ENCODE measurements at places on chromosomes 4 and X. TPM values are rescaled to one million over a fixed set of nuclear protein-coding genes. Genes with fewer than 3 reads are reported as not detected.

DNA sequence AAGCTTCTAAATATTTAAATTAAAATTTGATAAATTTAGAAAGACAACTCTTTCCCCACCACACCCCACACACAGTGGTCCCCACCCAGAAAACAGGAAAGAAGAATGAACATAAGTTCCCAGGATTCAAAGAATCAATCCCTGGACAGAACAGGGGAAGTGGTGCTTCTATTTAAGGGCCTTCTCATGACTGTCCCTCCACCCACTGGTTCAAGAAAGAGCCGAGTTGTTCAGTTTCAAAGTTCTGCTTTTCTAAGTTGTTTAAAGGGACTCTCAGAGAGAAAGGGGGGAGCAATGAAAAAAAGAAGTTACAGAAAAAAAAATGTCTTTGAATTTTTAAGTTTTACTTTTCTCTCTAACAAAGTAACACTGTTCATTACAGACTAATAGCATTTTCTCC is 195.8 kb downstream of the PDGFC start:
- DNase-seq, result no peak

The ZNF711 gene
- polyA plus RNA-seq, result 91.3 TPM

- no peak for DNase-seq
Observed at GRCh38 chr4:90118527-90119195, 8.5 kb upstream of the CCSER1 start.

- no peak for DNase-seq
Observed at GRCh38 chr4:84317513-84317912, 181.6 kb downstream of the NKX6-1 start.

DNA sequence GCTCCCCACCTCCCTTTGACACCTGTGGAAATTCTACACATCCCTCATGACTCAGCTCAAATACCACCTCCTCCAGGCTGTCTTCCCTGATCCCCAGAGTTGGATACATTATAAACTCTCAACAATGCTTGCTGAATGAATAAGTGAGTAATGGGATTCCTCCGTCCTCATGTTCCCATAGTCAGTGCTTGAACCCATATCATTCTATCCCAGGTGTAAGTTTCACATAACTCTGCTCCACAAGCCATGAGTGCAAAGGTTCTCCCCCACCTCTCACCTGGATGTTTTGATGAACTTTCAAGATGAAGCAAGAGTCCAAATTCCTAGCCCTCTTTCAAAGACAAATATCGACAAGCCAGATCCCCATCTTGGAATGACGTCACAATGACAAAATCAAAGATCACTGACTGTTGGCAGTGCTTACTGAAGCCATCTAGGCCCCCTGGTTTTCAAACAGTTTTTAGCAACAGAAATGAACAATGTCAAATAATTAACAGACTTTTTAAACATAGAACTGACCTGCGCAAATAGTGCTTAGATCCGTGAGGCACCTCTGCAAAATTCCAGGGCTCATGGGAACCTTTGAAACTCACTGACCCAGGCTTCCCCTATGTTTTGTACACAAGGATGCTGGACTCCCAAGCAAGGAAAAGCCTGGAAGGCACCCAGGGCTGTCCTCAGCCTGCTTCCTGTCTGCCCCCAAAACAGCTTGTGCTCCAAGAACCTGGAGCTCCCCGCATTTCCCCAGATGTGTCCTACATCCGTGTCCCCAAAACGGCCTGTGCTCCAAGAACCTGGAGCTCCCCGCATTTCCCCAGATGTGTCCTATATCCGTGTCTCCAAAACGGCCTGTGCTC is 4.0 kb downstream of the SLC2A9 start:
- DNase-seq, result no peak

The CDS1 gene
- polyA plus RNA-seq, result 12.0 TPM

- DNase-seq, result no peak
Observed at GRCh38 chrX:9983846-9984245, 16.7 kb downstream of the CLDN34 start.

- no peak for DNase-seq
Observed at GRCh38 chrX:132270699-132271098, 51.5 kb upstream of the RAP2C start.

DNA sequence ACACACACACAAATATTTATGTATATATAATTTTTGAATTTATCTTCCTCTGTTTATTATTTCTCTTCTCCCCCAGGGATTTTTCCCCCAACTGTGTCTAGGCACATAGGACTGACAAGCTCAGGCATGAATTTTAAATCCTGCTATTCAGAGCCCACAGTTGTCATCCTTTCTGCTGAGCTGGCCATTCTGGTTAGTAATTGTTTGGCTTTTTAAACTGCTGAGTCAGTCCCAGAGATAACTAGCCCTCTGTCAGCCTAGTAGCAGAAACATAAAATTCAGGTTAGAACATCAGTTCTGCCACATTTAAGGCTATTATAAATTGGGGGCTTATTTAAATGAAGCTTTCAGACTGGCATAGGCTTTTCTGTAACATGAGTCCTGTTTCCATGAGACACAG is 151.7 kb upstream of the MAOA start:
- DNase-seq, result no peak

- no peak for DNase-seq
Observed at GRCh38 chrX:39755143-39756032, 342.4 kb downstream of the BCOR start.

The SFRP2 gene
- 5.3 TPM for polyA plus RNA-seq

DNA sequence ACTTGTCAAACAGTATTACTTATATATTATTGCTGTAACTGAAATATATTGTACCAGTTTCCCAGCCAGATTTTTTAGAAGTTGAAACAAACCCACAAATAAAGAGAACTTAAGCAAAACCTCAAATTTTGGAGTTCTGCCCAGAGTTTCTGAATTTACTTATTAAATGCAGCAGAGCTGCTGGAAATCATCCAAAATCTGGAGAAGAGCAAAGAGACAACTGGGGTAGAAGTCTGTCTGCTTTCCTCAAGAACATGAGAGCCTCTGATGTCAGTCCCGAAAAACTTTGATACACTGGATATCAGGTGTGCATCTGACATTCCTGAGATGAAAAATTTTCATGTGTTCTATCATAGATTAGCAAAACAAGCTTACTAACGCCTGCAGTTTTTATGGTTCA is 325.9 kb downstream of the NR3C2 start:
- peak; percentile 76 for DNase-seq

The ERVMER34-1 gene
- polyA plus RNA-seq, result 2.9 TPM

DNA sequence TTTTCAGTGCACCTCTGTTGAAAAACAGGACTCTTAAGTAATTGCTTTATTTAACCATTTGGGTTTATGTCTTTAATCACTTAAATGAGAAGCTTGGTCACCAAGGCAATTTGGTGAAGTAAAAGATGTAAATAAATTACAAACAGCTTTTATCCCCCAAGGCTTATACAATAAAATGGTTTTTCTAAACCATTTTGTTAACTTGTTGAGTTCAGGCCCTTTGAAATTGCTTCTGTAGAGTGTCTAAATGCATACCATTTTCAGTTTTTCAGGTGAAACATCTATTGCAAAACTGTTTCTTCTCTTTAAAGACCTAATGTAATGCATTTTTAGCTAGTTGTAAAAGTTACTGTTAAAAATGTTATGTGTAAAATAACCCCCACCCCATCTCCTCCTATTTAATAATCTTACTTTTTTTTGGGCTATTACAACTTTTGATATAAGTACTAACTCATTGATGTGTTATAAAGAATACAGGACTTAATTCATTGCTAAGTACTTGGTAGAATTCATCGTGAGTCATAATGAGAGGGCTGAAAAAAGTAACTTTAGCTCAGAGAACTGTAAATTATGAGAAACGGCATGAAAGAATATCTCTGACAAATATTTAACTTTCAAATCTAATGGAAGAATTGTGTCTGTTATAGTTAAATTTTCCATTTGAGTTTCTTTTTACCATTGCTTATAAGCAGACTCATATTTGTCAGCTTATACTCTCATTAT is 4.5 kb downstream of the RAPGEF2 start:
- DNase-seq, result no peak

The FAM149A gene
- polyA plus RNA-seq, result 25.9 TPM

- no peak for DNase-seq
Observed at GRCh38 chrX:16250296-16250695, 83.0 kb downstream of the MAGEB17 start.

DNA sequence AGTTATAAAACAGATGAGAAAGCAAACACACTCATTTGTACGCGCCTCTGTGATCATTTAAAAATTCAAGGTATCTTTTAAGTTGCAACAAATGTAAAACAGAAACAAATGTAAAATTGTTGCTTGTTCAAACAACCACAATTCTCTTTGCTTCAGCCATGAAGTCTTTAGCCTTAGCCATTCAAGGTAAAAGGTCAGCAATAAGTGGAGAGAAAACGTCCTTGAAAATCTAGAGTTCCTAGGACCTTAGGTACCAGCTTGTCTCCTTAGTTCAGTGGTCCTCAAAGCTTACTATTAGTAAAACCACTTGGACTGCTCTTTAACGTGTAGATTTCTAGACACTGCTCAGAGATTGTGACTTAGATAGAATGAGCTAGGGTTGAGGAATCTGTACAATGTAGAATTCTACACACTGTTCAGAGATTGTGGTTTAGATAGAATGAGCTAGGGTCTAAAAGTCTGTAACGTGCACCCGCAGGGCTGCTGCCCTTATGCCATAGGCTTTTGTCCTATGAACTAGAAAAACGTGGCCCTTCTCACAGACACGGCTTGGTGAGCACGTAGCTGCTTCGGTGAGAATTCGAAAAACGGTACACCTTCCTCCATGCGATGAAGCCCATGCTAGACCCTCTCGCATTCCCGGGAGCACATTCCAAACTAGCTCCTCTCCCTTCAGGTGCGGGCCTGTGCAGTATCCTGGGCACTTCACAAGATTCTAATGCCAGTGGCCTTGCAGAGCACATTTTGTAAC is 1.7 kb downstream of the PLAC8 start:
- DNase-seq, result no peak

The KLHL34 gene
- polyA plus RNA-seq, result 0.27 TPM

GRCh38 chr4:110769578-110769977 is 146.7 kb upstream of the PITX2 start:
- no peak for DNase-seq

- no peak for DNase-seq
Observed at GRCh38 chr4:78337244-78338020, 214.1 kb upstream of the ANXA3 start.

The ACE2 gene
- 0.81 TPM for polyA plus RNA-seq

GRCh38 chrX:82973646-82974045 is 534.4 kb upstream of the POU3F4 start:
- DNase-seq, result no peak

The XK gene
- polyA plus RNA-seq, result 2.7 TPM

DNA sequence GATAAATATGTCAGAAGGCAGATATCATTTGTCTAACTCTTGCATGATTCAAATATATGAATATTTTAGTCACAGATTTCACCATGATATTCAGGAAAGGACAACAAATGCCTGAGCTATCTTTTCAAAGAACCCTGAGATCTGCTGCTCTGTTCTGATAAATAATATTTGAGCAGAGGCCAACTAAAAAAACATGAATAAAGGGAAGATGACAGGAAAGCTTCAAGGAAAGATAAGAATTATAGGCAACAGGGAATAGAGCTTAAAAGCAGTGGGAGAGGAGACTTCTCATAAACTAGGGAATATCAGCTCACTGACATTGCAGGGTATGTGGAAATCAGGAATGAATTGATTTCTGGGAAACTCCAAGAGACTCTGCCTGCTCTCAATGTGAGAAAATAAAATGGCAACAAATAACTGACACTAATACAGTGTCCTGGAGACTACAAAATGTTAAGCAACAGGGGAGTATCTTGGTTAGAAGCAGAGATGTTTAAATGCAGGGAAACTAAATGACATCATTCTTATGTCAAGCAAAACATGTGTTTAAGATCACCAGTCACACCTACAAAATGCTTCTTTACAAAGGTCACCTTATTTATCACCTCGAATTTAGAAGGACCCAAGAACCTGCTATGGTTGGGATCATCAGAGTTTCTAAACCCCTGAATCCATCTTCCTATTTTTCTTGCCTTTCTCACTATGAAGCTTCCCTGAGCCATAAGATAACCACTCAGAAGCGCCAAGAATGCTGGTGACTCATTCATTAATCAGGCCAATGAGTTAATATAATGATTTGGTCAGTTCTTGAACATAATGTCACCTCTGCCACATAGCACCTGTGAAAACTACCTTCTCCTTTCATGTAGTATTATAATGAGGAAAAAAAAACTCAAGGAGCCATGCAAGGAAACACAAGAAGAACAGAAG is 78.1 kb downstream of the NDST3 start:
- no peak for DNase-seq

- peak; percentile 16 for DNase-seq
Observed at GRCh38 chr4:165872461-165873297, at the start of gene TLL1. TLL1 (plus strand) TSS chr4:165873237; CDS start chr4:165873905, 668 bp downstream.

- DNase-seq, result no peak
Observed at GRCh38 chr4:6444582-6444981, 27.8 kb downstream of the PPP2R2C start.

DNA sequence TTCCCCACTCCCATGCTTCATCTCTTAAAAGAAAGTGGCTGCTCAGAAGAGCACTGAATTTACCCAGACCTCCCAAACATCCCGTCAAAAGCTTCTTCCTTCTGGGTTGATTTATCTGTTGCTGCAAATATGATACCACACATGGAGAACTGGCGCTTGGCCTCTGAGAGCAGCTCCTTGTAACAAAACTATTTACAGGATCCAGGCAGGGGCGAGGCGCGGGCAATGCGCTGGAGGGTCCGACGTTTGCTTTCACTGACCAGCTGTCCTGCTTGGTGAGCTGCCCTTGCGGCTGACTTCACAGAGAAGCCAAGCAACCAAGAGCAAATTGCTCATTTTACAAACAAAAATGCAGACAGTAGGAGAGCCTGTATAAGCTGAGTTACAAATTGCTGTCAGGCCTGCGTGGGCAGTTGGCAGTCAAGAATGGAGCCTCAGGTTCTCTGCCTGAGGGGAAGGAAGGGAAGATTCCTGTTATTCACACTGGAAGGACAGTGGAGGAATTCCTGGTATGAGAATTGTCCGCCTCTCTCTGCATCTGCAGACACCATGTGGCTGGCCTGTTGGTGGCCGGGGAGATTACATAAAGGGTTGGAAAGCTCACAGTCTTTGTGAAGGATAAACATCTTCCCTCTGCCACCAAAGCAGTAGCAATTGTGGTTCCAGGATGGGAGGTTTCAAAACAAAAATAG is 192.2 kb upstream of the LEF1 start:
- peak; percentile 23 for DNase-seq

The FGF5 gene
- polyA plus RNA-seq, result not detected

DNA sequence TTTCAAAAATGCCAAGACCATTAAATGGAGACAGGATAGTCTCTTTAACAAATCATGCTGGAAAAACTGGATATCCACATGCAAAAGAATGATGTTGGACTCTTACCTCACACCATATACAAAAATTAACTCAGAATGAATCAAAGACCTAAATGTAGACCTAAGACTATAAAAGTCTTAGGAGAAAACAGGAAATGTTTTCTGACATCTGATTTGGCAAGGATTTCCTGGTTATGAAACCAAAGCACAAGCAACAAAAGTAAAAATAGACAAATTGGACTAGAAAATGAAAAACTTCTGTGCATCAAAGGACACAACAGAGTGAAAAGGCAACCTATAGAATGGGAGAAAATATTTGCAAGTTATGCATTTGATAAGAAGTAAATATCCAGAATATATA is 37.6 kb downstream of the ARFIP1 start:
- no peak for DNase-seq

GRCh38 chrX:17120816-17121215 is 174.4 kb downstream of the REPS2 start:
- no peak for DNase-seq
